NCI-H1436 treated with DMSO at 0.1 percent for 48 hours (cell line): ENCODE measurements at places on chromosomes 11 and 22.

GRCh38 chr22:28129319-28129962 is 210.4 kb upstream of the PITPNB start:
- DNase-seq, result no peak

DNA sequence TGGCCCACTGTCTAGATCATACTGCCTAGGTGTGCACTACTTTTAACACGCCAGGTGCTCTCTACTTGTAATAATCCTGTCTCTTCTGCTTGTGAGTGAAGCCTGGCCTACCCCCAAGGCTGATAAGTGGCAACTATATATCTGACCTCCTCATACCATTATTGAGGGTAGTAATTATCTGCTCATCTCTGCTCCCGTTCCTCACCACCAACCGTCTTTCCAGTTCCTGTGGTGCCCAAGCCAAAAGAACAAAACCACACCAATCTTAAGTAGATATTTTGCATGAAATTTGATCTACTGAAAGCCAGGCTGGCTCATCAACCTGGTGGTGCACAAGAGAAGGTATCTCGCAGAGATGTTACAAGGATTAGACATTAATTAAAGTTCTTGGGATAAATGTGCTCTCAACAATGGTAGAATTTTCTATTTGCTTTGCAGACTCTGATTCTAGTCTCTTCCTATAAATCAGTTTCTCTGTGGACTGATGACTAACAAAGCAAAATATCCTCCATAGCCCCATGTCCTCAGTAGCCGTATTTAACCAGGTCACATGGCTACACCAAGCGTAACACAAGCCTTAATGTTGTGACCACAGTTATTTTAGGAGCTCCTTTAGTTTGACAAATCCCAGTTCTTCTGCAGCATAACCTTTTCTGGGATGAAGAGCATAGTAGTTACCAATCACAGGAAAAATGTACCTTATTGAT is 267.2 kb downstream of the NTM start:
- DNase-seq, result no peak

- no peak for DNase-seq
These were observed 19.4 kb downstream of the GUCY1A2 start for GRCh38 chr11:106998916-106999188.

DNA sequence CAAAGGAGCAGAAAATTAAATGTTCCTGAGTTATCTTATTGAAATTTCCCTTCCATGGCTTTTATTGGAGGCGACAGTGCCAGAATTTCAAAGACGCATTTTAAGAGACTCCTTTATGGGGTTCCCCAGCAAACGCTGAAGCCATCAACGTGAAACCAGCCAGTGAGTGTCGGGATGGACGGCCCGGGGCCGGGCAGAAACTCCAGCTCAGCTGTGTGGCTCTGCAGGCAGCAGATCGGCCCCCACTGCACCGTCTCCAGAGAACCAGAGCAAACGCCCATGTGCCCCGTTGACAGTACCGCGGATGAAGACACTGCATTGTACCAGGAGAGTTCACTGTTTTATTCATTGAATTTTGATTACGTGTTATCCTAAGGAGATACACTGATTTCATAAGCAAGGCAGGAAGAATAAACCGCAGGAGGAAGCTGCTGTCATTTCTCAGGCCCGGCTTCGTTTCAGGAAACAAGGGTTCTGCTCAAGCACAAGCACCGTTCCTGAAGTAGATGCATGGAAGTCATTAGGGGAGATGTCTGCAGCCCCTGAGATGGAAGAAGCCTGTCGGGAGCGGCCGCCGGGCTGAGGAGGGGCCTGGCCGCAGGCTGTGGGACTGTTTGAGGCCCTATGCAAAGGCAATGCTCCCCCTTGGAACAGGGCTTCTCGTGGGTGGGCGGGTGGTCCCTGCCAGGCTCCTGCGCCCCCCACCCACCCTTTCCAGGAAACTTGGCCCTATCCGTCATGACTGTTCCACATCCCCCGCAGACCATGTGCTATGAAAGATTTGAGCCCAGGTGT is 639.7 kb downstream of the TBC1D22A start:
- no peak for DNase-seq

DNA sequence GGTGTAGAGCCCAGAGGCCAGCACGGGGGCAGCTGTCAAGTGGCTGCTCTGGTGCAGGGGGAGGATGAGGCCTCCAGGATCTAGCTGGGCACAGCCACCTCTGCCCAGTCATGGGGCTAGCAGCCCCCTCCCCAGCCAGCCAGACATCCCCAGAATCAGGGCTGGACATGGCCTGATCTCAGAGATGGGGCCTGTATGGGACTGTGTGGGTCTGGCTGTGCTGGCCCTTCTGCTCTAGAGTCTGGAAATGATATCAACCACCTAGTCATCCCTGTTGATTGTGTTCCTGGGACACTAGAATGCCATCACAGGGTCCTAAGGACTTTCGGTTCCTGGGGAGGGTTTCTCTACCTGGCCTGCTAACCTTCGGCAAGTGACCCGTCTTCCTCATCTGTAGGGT is 2.8 kb downstream of the FLRT1 start:
- DNase-seq, result no peak

GRCh38 chr22:31488346-31488883 is 1.2 kb downstream of the EIF4ENIF1 start:
- DNase-seq, result no peak

- DNase-seq, result no peak
These were observed 886.3 kb upstream of the RAG2 start for GRCh38 chr11:37484298-37484697.

- DNase-seq, result no peak
These were observed 71.1 kb downstream of the LARGE2 start for GRCh38 chr11:45993531-45994001.

DNA sequence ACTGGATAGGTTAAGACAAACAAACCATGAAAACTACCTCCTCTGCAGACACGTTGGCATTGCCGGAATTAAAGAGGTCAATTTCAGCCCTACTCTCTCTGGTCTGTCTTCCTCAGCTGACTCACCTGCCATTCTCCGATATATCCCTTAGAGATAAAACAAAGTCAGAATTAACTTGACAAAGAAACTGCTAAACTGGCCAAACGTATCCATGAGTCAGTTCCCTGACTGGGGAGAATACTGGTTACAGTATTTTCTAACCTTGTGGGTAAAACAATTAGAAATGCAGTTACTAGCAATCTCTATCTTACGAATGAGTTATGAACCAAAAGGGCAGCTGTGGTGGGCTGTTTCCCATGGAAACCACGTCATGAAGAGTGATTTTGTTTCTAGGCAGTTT is 96.2 kb downstream of the RDX start:
- no peak for DNase-seq

GRCh38 chr11:115889712-115890111 is 385.5 kb upstream of the CADM1 start:
- no peak for DNase-seq

GRCh38 chr22:44304911-44305310 is 7.8 kb downstream of the SHISAL1 start:
- DNase-seq, result no peak

- no peak for DNase-seq
These were observed 12.5 kb upstream of the DDX17 start for GRCh38 chr22:38518620-38519019.

- DNase-seq, result no peak
These were observed 32.9 kb downstream of the ZC3H7B start for GRCh38 chr22:41334215-41334614.

DNA sequence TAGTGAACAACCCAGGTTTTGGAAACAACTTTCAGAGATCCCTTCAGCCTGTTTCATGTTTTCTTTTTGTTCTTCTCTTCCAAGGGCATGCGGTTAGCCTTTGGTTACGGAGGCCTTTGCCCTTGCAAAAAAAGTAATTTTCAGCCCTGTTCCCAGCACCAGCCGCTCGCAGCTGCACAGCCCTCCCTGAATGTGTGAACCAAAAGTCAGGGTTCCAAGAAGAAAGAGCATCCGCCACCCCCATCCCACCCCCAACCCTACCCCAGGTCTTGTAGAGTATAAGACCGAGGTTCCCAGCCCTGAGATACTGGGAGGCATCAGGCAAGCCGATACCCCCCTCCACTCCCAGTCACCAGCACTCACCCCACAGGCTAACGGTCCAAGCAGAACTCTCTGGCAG is 56.4 kb downstream of the IGLL1 start:
- no peak for DNase-seq

- no peak for DNase-seq
These were observed 45.6 kb upstream of the CHRM4 start for GRCh38 chr11:46437122-46437689.

DNA sequence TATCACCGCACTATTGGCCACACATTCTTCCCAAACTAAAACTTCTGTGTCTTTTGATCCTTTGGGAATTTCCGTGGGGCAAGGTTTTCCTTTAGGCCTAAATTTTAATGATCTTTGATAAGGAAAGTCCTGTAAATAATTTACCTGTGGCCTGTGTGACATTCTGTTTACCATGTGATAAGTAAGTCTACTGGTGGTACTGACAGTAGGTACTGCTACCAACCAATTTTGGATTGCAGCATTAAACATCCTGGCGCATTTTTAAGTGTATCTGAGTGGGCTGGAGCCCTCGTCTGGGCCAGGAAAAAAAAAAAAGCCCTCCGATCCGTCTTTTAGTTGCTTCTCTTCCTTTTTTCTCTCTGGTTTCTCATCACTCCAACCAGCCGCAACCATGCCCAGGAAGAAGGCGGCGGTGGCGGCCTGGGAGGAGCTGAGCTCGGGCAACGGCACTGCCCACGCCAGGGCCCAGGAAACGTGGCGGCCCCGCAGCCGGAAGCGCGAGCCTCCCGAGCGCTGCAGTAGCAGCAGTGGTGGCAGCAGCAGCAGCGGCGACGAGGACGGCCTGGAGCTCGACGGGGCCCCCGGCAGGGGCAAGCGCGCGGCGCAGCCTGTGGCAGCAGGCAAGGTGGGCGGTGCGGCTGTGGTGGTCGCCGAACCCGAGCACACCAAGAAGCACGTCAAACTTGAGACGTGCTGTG is 33.6 kb downstream of the ASRGL1 start:
- DNase-seq, result no peak

- no peak for DNase-seq
These were observed 80.8 kb downstream of the ST3GAL4 start for GRCh38 chr11:126436209-126436755.

DNA sequence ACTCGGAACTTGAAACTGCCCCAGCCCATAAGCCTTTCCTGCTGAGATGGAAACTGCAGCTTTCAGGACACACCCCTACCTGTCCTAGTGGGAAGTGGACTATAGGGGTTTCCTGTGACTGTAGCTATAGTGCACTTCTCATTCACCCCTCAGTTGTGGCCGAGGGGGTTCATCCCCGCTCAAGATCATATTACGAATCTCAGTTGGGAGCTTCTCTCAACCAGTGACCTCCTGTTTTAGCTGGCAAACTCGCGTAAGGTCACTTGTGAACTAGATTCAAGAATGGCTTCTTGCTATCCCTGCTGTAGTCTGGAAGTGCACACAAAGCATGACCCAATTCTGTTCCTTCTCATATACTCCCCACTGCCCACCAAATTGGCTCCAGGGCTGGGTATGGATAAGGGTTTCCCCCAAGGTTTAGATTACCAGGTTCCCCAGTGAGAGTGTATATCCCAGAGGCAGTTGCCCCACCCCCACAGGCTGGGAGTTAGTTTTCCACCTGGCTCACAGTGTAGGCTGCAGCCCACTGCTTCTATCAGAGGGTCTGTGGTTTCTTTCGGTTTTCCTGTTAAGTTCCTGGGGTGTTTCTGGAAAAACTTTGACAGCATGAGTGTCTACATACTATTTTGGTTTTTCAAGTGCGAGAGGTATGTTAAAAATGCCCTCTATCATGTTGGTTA is 812.9 kb downstream of the JRKL start:
- no peak for DNase-seq

DNA sequence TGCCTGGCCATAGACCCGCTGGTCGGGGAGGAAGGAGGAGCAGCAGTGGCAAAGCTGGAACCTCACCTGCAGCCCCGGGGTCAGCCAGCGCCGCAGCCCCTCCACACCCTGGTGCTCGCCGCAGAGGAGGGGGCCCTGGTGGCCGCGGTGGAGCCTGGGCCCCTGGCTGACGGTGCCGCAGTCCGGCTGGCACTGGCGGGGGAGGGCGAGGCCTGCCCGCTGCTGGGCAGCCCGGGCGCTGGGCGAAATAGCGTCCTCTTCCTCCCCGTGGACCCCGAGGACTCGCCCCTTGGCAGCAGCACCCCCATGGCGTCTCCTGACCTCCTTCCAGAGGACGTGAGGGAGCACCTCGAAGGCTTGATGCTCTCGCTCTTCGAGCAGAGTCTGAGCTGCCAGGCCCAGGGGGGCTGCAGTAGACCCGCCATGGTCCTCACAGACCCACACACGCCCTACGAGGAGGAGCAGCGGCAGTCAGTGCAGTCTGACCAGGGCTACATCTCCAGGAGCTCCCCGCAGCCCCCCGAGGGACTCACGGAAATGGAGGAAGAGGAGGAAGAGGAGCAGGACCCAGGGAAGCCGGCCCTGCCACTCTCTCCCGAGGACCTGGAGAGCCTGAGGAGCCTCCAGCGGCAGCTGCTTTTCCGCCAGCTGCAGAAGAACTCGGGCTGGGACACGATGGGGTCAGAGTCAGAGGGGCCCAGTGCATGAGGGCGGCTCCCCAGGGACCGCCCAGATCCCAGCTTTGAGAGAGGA is 11.9 kb downstream of the TMEM121B start:
- no peak for DNase-seq

DNA sequence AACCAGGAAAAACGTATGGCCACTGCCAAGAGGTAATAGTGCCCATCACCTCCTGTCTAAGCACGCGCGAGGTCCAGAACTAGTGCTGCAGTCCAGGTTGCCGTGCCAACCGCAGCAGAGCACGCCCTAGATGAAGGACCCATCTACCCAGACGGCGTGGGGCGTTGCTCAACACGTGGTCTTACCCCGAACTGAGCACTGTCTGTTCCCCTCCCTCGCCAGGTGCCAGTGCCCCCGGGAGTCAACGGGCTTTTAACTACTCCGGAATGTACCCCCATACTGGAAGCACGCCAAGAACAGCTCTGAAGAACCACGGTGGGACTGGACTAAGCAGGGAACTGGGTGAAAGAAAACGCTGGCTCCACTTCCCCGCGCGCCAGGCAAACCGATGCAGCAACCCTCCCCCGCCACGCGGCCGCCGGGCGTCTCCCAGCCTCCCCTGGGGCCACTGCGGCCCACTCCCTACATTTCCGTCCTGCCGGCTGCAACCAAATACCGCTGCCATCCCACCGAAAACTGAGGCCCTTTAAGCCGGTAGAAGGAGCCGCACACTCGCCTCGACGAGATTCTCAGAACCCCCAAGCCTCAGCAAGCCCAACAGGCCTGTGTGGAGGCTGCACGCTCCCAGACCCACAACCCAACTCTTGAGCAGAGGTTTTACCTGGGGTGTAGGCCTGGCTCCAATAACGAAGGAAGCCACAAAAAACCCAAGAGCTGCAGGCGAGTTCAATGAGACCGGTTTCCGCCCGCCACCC is at the start of gene HSPA8:
Gene HSPA8, minus strand, starts transcription at position 734 of the 755 bp plus-strand sequence. CDS start 812 bp downstream, outside the sequence.
- no peak for DNase-seq

- no peak for DNase-seq
These were observed 675.4 kb upstream of the ARHGAP42 start for GRCh38 chr11:100011697-100012096.

- no peak for DNase-seq
These were observed 448.9 kb downstream of the LRRC4C start for GRCh38 chr11:41010361-41011050.

GRCh38 chr11:70700453-70700852 is 302.1 kb downstream of the CTTN start:
- no peak for DNase-seq

- no peak for DNase-seq
These were observed 12.9 kb downstream of the ATG13 start for GRCh38 chr11:46630237-46630636.
